ENCODE measurements at places on chromosomes 4 and X.

DNA sequence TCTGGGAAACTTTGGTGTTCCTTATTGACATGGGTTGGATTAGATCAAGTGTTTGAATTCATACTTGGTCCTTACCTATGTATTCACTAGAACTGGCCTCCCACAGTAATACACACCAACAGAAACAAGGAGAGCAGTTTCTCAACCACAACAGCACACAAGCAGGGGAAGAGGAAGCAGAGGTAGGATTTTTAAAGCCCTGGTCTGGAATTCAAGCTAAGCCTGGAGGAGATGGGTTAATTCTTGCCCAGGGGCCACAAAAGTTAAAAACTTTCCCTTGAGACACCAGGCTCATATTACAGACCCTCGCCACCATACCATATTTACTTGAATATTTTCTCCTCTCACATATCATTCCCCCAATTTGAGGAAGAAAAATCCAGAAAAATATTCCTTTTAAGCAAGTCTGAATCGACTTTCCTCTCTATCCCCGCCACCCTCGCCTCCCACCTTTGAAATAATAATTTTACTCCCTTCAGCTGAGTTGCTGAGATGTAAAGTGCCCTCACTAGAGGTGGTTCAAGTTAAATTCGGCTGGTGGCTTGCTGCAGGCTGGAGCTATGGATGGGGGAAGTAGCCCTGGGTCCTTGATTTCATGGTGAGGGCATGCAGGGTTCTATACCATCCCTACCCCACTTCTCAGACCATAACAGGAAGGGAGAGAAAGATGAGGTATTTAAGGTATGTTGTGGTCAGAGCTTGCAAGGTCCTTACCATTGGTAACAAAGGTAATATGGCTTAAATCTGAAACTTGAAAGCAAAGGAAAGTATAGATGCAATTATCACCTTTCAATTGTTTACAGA, 440.2 kb downstream of the INPP4B start:
- no peak for DNase-seq

GRCh38 chrX:41384051-41384705, 50.2 kb downstream of the DDX3X start:
- peak; percentile 79 for DNase-seq

DNA sequence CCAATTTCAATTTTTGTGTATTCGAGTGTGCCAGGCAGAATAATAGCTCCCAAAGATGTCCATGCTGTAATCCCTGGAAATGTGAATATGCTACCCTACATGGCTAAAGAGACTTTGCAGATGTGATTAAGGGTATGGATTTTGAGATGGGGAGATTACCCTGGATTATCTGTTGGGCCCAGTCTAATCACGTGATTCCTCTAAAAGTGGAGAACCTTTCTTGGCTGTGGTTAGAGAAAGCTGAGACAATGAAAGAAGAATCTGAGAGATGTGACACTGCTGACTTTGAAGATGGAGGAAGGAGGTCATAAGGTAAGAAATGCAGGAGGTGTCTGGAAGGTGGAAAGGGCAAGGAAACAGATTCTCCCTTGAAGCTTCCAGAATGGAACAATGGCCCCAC, 503.5 kb upstream of the PITX2 start:
- DNase-seq, result no peak

DNA sequence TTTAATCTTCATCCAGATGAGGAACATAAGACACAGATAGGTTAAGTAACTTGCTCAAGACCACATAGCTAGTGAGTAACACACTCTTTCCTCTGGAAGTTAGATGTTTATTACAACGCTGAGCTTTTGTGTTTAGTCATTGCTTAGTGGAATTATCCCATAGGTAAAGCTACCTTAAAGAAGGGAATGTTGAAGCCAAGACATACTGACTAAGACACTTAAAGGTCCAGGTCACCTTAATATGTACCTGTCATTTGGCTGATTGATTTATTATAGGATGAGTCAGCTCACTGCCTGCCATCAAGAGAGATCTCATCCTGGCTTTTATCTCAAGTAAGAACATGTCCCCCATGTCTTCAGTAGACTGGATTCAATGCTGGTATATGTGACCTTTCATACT, 53.4 kb downstream of the KDR start:
- no peak for DNase-seq

GRCh38 chr4:106160560-106160959, 155.4 kb downstream of the TBCK start:
- no peak for DNase-seq

DNA sequence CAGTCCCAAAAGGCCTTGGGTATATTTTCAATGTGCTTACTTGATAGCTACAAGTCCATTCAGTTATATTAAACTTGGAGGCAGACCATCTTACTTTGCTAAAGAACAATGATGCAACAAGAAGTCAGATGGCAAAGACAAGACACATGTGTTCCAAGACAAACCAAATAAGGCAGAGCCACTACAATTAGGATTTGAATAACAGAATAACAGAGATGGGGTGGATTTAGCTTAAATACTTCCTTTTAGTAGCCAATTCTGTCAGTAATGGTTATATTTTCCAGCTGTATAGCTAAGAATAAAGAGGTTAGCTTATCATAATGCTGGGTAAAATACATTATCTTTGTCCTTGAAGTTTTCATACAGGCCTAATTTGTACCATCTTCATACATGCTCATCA, 37.7 kb upstream of the FRAS1 start:
- DNase-seq, result no peak

GRCh38 chr4:8745826-8746225, 125.8 kb downstream of the HMX1 start:
- DNase-seq, result no peak

DNA sequence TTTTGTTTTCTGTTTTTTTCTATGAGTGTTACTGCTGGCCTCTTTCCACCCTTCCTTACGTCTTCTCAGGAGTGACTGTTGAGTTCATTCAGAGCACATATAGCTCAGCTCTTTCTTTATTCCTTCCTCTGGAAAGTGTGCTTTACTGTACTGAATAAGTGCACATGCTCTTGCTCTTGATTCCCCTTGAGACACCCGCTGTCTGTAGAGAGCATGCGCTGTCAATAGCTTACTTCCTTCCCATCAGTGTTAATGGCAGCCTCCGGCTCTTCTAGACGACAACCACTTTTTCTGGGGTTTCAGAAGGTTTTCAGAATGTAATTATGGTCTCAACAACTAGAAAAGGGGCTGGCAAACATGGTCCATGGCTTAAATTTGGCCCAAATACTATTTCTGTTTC, 504.9 kb downstream of the C4orf33 start:
- DNase-seq, result no peak

DNA sequence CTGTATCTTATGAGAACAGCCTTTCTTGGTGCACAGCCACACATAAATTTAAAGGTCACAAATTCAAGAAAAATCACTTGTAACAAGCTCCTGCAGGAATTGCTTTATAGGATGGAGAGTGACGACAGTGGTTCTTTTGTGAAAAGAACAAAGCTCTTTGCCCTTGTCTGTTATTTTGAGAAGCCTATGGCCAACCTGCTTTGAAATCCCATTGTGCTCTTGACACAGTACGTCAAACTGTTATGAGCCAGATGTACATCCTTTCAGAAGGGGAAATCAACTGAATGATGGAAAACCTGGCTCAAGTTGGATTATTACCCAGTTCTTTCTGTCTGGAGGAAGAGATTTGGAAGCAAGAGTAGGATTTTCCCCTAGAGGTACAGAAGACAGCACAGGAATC, 1454.2 kb downstream of the ARAP2 start:
- no peak for DNase-seq

DNA sequence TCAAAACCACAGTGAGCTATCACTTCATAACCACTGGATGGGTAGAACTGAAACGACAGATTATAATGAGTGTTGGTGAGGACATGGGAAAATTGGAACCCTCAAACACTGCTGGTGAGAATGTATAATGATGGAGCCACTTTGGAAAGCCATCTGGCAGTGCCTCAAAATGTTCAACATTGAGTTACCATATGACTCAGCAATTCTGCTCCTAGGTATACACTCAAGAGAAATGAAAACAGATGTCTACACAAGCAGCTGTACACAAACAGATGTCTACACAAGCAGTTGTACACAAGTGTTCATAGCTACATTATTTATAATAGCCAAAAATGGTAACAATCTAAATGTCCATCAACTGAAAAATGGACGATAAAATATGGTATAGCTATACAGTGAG, 143.9 kb downstream of the PDGFRA start:
- DNase-seq, result no peak

GRCh38 chr4:130043732-130044160, 947.8 kb downstream of the C4orf33 start:
- no peak for DNase-seq

GRCh38 chrX:29661290-29661689, 554.1 kb upstream of the MAGEB2 start:
- no peak for DNase-seq

- DNase-seq, result no peak
These were observed 5.9 kb downstream of the ETDB start for GRCh38 chrX:135114392-135114791.
